ENCODE measurements at places on chromosomes 13 and 19.

GRCh38 chr13:112785483-112785856 lies 95.6 kb downstream of the ATP11A start:
- DNase-seq = no peak

DNA sequence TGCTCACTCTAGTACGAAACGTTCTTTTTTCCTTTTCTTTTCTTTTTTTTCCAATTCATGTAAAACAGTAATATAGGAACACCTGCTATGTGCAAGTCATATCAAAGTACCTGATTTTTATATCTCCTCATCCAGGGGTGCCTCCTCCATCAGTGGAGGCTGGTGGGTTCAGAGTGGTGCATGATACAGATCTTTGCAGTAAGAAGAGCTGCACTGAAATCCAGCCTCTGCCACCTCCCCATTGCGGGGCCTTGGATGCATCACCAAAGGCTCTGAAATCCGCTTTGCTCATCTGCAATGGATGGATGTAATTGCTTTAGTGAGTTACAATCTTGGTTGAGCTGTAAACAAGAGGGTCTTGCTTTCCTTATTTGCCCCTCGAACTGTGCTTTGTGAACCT lies 38.3 kb downstream of the GPR12 start:
- no peak for DNase-seq

- no peak for DNase-seq
These were observed 36.4 kb upstream of the STARD13 start for GRCh38 chr13:33321686-33322542.

DNA sequence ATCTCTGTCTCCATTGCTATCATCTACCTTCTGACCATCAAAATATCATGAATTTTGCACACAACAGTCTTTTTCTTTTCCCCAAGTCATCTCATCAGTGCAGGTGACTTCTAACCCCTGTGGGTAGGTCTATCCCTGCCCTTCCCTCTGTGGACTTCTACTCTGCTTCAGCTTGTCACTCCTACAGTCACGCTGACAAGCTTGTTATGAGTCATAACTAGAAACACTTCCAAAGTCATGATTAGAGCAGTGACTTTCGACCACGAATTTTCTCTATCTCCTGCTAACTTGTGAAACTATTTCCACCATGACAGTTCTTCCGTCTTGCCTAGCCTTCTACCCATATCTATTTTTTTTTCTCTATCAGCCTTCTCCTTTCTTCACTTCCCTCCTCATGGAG lies 343.7 kb upstream of the ARGLU1 start:
- no peak for DNase-seq

- DNase-seq = peak; percentile 33
These were observed 55.4 kb downstream of the SACS start for GRCh38 chr13:23377983-23378632.
